ENCODE measurements at places on chromosomes 2 and 18.
A peak's percentile ranks its signal among the peaks of the same experiment; 100 is the strongest.

DNA sequence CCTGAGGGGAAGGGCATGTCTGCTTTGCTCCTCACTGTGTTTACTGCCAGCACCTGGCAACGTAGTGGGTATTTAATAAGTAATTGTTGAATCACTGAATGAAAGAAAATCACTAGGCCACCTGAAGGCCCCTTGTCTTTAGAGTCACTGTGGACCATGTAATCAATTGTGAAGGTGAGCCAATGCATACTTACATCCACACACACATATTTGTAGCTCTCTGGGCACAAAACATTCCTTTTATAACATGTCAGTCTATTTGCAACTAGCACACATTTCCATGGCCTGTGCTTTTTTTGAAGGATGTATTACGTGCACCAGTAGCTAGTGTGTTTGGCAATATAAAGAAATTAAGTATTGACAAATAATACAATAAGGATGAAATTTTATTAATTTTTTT is 11.2 kb downstream of the ATP8B1 start:
- DNase-seq, result no peak

- no peak for DNase-seq
Observed at GRCh38 chr2:231711677-231712450, 3.5 kb downstream of the PTMA start.

DNA sequence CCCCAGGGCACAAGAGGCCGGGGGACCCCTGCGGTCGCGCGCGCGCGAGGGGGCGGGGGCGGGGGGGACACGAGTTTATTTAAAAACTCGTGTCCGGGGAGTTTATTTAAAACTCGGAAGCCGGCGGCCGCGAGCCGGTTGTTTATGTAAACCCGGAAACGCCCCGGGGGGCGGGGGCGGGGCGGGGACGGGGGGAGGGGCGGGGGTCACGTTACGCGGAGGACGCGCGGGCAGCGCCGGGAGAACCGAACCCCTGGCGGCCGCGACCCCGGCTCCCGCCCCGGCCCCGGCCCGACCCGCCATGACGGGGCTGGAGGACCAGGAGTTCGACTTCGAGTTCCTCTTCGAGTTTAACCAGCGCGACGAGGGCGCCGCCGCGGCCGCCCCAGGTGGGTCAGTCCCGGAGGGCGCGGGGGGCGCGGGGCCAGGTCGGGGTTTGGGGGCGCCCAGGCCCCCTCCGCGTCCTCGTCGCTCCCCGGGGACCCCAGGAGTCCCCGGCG is 4.4 kb downstream of the NFATC1 start:
- no peak for DNase-seq

DNA sequence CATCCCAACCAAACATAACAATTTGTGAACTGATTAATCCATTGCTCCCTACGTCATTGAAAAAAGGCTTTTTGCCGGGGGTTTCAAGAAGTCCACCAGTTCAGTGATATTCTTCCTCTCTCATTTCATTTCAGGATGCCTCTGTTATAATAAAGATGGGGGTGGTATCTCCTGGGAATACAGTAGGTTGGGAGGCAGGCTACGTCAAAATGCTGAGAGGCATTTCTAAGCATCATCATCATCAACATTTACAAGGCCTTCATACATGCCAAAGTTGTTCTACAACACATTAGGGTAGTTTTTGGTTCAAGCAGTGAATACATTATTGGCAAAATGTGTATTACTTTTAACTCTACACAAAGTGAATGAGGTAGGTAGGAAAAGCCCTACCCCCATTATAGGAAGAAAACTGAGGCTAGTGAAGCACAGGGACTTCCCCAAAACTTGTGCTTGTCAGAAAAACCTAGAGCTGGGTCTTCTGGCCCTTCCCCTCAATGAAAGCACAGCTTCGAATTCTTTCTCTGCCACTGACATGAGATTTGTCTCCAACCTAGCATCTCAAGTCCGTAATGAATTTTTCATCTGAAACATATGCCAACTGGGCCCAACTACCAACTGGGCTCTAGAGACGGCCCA is 11.3 kb downstream of the OSR1 start:
- no peak for DNase-seq

- DNase-seq, result no peak
Observed at GRCh38 chr18:74679006-74679678, 81.5 kb downstream of the ZNF407 start.

- no peak for DNase-seq
Observed at GRCh38 chr2:226910384-226910783, 74.5 kb downstream of the RHBDD1 start.

DNA sequence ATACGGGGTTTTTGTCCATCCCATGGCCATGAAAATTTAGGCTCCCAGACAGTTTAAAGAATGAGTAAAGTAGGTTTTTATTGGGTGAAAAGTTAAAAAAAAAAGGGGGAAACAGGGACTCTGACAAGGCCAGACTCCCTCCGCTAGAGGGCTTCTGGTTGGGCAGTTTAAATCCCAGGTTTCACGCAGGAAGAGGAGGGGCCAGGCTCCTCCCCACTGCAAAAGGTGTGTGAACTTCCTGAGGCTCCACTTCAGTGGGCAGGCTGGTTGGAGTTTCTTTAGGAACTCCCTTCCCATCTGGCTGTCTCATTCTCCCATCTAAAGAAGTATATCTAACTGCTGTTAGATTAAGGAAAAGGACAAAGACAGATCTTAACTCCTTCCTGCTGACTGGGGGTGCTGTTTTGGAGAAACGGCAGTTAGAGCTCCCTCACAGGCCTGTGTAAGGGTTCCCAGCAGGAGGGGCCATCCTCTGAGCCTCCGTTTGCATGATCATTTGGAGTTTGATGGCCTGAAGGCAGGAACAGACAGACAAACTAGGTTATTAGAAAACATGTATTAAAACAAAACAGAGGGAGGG is 1160.7 kb downstream of the CNTNAP5 start:
- no peak for DNase-seq

GRCh38 chr2:42424033-42424432 is 63.0 kb upstream of the COX7A2L start:
- no peak for DNase-seq

DNA sequence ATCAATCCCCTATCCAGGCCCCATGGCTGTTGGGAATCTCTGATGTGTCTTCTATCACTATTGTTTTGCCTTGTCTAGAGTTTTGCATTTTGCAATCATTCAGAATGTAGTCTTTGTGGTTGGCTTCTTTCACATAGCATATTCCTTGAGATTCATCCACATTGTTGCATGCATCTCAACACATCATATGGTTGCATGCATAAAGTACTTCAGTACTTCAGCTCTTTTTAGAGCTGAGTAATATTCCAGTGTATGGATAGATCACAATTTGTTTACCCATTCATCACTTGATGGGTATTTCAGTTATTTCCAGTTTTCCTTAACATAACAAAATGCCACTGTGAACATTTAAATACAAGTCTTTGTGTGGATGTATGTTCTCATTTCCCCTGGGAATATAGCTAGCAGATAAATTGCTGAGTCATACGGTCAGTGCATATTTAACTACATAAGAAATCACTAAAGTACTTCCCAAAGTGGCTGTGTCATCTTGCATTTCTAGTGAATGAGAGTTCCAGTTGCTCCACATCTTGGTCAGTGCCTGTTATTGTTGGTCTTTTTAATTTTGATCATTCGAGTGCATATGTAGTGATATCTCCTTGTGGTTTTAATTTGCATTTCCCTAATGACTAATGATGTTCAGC is 138.8 kb downstream of the BCL11A start:
- DNase-seq, result no peak

DNA sequence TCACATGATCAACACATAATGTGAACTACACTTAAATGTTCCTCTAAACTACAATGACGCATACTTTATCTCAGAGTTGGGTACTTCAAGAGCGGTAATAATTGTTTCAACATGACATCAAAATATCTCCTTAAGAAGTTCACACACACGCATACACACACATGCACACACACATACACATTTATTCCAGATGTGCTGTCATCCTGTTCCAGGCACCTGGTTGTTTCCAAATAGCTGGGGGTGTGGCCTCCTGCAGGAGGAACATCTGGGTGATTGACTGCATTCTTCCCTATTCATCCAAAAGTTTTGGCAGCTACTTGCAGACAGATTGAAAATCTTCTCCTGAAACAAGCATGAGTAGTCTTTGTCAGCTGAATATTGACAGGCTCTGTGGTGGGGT is 37.9 kb upstream of the PIK3C3 start:
- no peak for DNase-seq

DNA sequence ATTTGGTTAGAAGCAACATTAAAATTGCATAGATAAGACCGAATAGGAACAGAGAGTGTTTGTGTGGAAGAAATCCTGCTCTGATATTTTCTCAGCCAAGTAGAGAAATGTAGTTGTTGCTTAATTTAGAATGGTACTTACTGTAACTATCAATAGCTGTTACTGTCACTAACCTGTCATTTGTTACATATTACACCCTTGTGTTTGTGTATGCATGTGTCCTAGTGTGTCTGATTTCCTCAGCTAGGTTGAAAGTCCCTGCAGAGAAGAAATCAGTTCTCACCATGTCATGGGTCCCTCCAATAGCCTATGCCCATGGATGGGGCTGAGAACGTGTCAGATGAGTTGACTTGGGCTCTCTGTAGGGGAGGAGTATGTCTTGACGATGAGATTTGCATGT is 94.4 kb downstream of the SPTBN1 start:
- no peak for DNase-seq

DNA sequence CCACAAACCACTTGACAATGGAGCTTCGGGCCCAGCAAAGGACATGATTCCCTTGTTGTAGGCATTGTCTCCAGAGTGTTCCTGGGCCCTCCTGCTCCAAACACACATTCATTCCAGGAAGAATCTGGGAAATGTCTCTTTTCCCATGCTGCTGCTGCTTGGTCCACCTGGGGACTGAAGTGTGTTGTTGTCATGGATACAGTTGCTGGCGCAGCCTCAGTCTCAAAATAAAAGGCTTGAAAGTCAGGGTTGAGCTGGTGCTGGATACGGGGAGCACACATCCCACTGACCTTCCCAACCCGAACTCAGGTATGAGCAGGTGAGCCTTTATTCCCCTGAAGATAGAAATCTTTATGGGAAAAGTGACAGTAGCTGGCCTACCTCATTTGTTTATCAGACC is 30.6 kb upstream of the SPP2 start:
- peak; percentile 6 for DNase-seq

GRCh38 chr2:25672494-25673299 is 680 bp downstream of the DTNB start:
- peak; percentile 66 for DNase-seq

GRCh38 chr2:130823886-130824491 is 12.7 kb upstream of the ARHGEF4 start:
- no peak for DNase-seq

- DNase-seq, result peak; percentile 43
Observed at GRCh38 chr18:57437402-57437765, 2.2 kb downstream of the ONECUT2 start.

GRCh38 chr18:49456794-49457193 is 3.7 kb downstream of the DYM start:
- no peak for DNase-seq

Data from SHP77 (cell line).